Kidney glomerular epithelial cell (primary cell): ENCODE measurements at places on chromosomes 6 and 20.

GRCh38 chr20:61166324-61166723 lies 85.7 kb upstream of the CDH4 start:
- DNase-seq: peak; percentile 56

DNA sequence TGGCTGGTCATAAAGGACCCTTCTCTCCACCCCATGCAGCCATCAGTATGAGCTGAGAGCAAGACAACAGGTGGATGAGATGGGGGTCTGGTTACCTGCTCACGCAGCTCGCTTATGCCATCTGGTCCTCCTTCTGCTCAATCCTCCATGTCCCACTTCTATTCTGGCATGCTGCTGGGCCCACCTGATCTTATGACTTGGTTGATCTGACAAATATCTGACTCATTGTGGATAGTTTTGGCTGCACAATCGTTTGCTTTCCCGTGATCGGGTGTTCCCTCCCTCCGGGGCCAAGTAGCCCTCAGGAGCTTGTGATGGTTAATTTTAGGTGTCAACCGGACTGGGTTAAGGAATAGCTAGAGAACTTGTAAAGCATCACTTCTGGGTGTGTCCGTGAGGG lies 26.6 kb upstream of the ELMO2 start:
- no peak for DNase-seq

- peak; percentile 79 for DNase-seq
Measured at GRCh38 chr20:60206259-60206658, 248.0 kb downstream of the CDH26 start.

DNA sequence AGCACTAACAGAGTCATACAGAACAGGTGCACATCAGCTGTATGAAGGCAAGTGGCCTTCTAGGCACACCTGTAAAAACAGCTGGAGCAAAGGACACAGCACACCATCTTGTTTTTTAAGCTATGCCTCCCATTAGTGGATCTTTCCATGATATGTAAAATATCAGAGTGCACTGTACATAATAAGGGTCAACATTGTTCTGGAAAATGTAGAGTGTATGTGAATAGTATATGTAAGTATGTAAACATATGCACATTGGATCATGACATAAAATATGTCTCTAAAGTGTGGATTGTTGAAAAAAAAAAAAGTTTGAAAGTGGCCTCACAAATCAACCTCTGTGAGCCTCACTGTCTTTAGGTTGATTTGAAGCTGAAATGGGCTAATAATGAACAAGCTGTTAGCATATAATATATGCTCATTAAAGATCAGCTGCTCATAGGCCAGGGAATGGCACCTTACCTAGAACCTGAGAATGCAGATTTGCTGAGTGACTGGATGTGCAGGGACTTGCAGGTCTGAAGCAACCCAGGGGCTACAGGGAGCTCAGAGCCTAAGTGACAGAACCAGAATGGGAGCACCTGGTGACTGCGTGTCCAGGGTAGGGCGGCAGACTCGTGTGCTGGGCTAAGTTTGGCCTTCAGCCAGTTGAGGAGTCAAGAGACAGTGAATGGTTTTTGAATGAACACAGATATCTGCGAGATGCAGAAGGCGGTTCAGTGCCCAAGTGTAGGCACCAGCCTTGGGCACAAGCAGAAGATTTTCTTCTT lies 198.6 kb downstream of the TMEM242 start:
- no peak for DNase-seq

GRCh38 chr20:10537850-10538480 lies 102.9 kb downstream of the SLX4IP start:
- no peak for DNase-seq

DNA sequence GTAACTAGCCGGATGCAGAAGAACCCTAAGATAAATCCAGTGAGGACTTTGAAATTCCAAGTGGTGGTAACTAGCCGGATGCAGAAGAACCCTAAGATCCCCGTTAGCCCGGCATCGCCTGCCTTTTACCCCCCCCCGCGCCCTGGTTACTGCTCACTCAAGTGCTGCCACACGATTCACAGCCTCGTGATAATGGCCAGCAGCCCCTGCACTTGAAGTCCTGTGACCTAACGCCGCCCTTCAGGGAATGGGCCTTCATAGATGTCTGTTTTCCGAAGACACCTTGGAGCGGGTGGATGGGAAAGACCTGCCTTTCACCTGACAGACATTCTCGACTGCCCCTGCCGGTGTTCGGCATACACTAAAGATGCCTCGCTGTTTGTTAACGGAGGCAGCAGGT lies 127.9 kb downstream of the HUS1B start:
- no peak for DNase-seq

DNA sequence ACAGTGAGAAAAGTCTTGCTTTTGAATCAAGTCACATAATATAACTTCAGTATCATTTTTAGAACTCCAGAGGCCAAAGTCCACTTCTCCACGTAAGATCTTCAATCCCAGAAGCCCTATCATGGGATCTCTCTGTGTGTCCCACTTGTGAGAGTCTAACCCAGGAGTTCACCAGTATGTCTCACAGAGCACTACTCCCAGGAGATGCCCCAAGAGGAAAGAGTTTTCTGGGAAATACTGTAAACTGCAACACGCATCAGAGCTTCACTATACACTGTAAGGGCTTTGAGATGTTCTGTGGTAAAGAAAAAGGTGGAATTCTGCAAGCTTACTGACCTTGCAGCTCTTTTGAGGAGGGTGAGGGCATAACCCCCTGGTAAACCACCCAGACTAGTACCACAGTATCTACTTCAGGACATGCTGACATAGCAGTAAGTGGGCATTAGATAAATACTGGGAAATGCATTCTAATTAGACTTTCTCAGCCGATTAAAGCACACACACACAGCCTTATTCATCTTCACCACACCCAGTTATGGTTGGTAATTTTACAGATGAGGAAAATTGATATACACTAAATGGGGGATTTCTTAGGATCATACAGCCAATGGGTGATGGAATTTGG lies 12.3 kb downstream of the DCBLD1 start:
- DNase-seq: no peak

GRCh38 chr6:54112151-54112650 lies 958 bp downstream of the MLIP start:
- DNase-seq: no peak

- no peak for DNase-seq
Measured at GRCh38 chr20:46127396-46128010, 9.4 kb downstream of the CD40 start.

GRCh38 chr6:90098001-90098531 lies 198.6 kb downstream of the BACH2 start:
- peak; percentile 88 for DNase-seq

- no peak for DNase-seq
Measured at GRCh38 chr6:106117579-106117978, 31.4 kb downstream of the PRDM1 start.
